ENCODE measurements at places on chromosomes 4 and X.

DNA sequence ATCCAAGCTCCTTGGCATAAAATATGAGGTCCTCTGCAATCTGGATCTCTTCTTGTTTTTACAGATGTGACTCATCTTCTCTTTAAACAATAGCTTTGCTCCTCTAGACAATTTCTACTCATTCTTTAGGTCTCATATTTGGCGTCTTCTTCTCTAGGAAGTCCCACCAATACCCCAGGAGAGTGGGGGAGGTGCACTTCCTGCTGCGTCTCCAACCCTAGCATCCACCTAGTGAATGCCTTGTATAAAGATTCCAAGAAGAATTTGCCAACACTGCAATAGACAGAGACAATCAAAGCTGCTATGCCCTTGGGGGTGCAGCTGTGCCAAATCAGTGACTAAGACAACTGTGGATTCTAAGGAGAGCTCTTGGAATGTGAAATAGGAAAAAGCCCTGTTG, 45.7 kb upstream of the SLC10A7 start:
- no peak for DNase-seq

GRCh38 chrX:141904262-141904661, 568 bp downstream of the MAGEC1 start:
- no peak for DNase-seq

DNA sequence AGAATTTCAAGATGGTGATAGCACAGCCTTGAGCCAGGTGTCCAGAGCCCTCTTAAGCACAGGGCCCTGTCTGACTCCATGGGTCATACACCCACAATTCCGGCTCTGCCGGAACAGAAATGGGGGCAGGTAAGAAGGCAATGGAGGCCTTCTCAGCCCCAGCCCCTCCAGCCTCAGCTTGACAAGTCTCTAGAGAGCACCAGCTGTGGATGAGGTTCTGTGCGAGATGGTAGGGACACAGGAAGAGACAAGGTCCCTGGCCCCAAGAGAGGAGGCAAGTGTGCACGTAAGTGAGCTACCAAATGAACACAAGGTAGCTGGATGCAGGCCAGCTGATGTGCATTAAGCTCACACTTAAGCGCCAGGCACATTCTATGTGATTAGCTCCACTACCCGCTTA, 2.4 kb upstream of the PRRG3 start:
- DNase-seq: no peak

- no peak for DNase-seq
Observed at GRCh38 chr4:89661173-89661899, 175.6 kb downstream of the SNCA start.

DNA sequence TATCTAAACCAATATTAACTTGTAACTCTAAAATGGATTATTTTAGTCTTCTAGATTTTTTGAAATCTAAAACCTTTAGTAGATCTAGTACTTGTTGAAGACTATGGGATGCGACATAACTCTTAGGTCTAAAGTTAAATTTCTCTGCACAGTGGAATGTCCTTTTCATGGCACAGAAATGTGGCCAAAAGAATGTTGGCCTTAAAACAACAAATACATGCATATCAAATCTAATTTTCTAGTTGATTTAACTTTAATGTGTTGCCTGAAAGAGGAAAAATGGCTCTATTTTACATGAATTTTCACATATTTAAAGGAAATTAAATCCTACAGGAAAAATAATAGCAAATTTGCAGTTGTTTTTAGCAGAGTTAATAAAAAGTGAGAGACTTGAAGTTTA, 30.3 kb downstream of the NFKB1 start:
- DNase-seq: no peak

DNA sequence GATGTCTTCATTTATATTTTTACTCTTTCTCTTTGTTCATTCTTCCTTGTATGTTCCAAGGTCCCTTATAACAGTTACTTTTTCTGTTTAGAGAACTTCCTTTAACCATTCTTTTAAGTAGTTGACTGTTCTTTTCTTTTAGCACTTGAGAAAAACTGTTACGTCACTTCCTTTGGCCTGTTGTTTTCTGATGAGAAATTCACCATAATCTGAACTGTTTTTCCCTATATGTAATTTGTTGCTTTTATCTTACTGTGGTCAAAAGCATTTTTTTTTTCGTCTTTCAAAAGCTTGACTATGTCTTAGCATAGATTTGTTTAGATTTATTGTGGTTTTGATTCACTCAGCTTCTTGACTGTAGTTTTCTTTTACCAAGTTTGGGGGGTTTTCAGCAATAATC, 1660.3 kb upstream of the PCDH10 start:
- DNase-seq: no peak

DNA sequence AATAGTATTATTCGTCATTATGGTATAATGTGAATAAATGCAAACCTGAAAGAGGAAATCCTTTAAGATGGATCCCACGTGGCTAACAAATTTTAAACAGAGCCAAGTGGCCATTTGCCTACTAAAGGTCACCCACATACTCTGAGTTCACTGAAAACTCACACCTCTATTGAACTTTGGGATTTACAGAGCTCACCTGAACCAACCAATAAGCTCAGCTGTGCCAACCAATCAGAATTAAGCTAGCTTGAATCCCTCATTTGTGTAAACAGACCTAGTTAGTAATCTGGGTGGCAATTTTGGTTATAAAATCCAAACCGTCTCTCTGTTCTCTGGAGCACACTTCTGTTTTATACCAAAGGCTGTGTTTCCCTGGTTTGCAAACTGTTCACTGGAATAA, 5.4 kb upstream of the NUDT9 start:
- no peak for DNase-seq

DNA sequence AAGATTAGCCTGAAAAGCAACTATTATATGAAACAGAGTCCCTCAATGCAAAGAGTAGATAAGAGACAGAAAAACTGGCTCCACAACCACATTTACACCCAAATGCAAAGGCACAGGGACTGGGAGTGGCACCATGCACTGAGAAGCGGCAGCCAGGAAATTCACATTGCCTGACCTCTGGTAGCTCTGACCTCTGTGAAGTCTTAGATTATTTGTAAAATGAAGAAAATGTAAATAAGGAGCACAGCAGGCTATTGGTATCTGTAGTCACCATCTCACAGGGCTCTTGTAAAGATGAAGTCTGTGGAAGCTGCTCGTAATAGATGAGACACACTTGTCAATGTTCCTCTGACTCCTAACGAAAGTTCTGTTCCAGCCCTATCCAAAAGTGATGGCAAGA, 69.7 kb downstream of the FAT1 start:
- no peak for DNase-seq

- no peak for DNase-seq
Observed at GRCh38 chr4:108963910-108964309, 201.1 kb upstream of the ETNPPL start.

GRCh38 chr4:23932186-23932585, 42.3 kb upstream of the PPARGC1A start:
- DNase-seq: no peak

DNA sequence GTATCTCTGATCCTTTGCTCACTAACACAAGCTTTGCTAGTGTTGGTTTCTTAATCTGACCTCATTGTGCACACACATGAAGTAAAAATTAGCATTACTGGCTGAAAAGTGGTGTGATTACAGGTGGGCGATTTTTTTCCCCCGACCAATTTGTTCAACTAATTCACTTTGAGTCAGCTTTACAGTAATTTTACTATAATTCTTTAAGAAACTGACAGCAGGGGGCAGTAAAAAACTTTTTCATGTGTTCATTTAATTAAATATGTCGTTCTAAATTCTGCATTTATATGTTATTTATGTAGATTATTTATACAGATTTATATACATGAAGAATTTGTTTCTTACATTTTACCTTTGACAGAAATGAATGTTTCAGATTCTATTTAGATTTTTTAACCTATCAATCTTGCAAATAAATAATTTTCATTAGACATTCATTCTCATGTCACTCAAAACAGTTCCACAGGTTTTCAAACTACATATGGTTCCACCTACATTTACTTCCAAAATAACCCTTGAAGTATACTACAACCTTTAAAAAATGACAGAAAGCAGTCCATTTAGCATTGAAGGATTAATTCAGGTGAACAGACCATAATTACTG, 17.5 kb downstream of the PALLD start:
- DNase-seq: no peak

DNA sequence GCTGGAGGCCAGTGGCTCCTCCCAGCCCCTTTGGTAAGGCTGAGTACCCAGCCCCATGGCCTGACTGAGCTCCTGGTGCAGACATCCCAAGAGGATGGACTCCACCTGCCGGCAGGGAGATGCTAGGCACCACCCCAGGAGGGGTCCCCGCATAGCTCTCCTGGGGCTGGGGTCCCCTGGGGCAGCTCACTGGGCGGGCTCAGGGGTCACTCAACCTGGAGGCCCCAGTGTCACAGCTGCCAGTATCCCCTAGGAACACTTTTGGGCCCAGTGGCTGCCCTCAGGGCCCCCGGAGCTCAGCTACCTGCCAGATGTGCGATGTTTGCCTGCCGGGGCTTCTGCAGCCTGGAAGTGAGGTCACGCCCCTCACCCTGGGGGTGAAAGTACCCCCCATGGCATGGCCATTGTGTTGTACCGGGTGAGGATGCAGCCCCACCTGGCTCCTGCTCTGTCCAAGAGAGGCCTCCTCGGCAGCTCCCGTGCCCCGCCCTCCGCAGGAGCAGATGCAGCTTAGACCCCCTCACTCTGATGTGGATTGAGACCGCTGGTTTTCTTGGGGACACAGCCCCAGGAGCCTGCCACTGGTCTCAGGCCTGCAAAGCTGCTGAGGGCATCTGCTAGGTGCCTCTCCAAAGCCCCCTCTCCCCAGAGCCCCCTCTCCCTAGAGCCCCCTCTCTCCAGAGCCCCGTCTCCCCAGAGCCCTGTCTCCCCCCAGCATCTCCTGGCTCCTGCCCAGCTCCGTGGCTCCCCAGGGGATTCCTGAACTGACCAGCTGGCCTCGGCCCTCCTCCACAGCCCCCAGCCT, 6.7 kb upstream of the HGFAC start:
- DNase-seq: no peak
